NCI-H1092 (cell line): ENCODE measurements at places on chromosomes 16 and 17.

GRCh38 chr17:79039171-79039570 lies 15.2 kb downstream of the C1QTNF1 start:
- no peak for DNase-seq

DNA sequence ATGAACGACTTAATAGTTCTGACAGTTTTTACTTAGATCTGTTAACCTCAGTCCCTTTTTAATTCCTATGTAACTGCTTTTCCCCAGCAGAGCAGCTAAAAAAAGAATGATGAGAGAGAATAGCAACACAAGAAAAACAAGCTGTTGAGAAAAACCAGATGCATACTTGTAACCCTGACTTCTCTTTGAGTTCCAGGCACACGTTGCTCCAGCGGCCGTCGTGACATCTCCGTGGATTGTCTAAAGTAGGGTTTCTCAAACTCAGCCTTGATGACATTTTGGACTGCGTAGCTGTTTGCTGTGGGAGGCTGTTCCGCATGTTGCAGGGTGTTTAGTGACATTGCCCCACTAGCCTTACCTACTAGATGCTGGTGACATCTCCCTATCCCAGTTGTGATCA lies 324.0 kb downstream of the SNX29 start:
- DNase-seq = no peak

- DNase-seq = peak; percentile 64
Observed at GRCh38 chr16:56257239-56257638, 66.0 kb downstream of the GNAO1 start.

GRCh38 chr16:1545044-1546040 lies 11.9 kb downstream of the TMEM204 start:
- no peak for DNase-seq

DNA sequence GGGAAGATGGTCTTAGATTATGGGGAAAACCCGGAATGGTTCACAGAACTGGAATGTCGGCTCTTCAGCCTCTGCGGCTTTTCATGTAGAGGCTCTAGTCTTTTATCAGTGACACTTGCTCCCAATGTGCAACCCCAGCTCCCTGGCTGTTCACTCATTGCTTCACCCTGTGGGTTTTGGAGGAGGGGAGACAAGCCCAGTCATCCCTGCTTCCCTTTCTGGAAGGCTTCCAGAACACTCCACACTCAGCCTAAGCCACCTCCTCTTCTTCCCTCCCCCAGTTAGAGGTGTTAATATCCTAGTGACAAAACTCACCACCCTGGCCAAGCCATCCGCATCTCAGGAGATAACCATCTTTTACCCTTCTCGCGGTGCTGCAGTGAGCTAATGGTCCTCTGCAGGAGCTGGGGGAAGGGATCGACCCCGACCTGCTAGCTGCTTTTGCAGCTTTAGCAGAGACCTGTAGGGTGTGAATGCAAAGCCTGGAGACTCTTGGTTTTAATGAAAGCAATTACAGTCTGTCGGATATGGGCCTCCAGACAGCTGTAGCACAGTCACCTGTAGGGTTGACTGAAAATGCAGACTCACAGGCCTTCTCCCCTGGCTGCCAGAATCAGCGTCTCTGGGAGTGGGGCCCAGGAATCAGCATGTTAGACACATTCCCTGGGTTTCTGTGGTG lies 24.3 kb upstream of the LASP1NB start:
- DNase-seq = no peak

GRCh38 chr17:59328601-59329000 lies 2.9 kb upstream of the YPEL2 start:
- no peak for DNase-seq

GRCh38 chr16:19883966-19884485 lies 622 bp downstream of the GPRC5B start:
- no peak for DNase-seq

GRCh38 chr17:75371339-75371738 lies 34.1 kb downstream of the GRB2 start:
- no peak for DNase-seq

GRCh38 chr17:64503821-64504768 lies 2.0 kb downstream of the DDX5 start:
- no peak for DNase-seq
